Activated T-cell treated with anti-CD3 and anti-CD28 coated beads, Interleukin-2, amount 50 U/mL, for 72 hours (primary cell): ENCODE measurements at places on chromosomes 5 and 9. TPM values are rescaled to one million over a fixed set of nuclear protein-coding genes. Genes with fewer than 3 reads are reported as not detected.
A peak's percentile ranks its signal among the peaks of the same experiment; 100 is the strongest.

AMACR gene
- total RNA-seq, result 6.7 TPM

GRCh38 chr5:54520940-54521339 lies 3.4 kb downstream of the SNX18 start:
- no peak for DNase-seq
- H3K4me3 ChIP-seq, result peak overlapping the region; percentile 76
- H3K27me3 ChIP-seq, result peaks cover 14% of the 10 kb centered on the region
- no peak overlapping the region for H3K27ac ChIP-seq

DNA sequence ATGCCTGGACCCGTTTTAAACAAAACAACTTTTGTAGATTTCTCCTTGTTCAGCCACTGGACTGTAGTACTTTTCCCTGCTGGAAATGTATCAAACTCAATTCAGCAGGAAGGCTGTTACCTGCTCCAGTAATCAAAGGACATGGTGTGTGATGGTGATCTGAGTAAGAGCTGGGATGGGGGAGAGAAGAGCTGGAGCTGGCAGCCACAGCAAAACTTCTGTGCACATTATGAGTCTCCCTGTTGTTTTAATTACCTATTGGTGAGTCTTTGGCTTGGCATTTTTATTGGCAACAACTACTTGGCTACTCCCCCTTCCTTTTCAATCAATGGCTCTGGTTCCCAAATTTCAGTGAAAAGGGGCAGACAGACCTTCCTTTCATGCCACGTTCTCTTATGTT lies 9.7 kb downstream of the NREP start:
- no peak overlapping the region for H3K4me3 ChIP-seq
- H3K4me1 ChIP-seq, result peaks cover 35% of the 10 kb centered on the region
- H3K27me3 ChIP-seq, result no peaks in the 10 kb centered on the region
- no peaks in the 10 kb centered on the region for H3K36me3 ChIP-seq
- no peak overlapping the region for H3K27ac ChIP-seq

DNA sequence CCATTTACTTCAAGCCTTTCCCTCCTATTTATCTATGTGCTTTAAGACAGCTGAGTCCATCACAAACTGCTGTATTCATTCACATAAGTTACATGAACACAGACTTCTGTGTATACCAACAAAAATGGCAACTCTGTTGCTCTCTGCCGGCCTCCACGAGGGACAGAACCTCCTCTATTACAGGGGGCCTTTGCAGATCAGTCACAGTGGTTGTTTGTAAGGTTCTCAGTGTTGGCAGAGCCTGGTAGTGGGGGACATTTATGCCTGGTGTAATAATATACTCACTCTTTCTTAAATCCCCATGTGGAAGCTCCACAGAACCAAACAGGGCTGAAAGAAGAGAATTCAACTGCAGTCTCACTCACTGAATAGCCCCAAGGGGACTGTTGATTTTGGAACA lies 76.5 kb downstream of the SLC1A1 start:
- H3K27ac ChIP-seq, result no peak overlapping the region
- no peak overlapping the region for H3K4me3 ChIP-seq
- no peaks in the 10 kb centered on the region for H3K36me3 ChIP-seq

GRCh38 chr5:88502179-88503040 lies 233.8 kb upstream of the TMEM161B start:
- peak; percentile 11 for DNase-seq
- H3K27me3 ChIP-seq, result peaks cover 4% of the 10 kb centered on the region
- H3K4me1 ChIP-seq, result peaks cover 21% of the 10 kb centered on the region
- peak overlapping the region; percentile 98 for H3K27ac ChIP-seq
- peak overlapping the region; percentile 83 for H3K4me3 ChIP-seq

- H3K4me3 ChIP-seq, result peak overlapping the region; percentile 70
- peak overlapping the region; percentile 88 for H3K27ac ChIP-seq
- H3K4me1 ChIP-seq, result peaks cover 64% of the 10 kb centered on the region
- DNase-seq, result peak; percentile 74
Observed at GRCh38 chr9:129860653-129861446, 25.6 kb downstream of the USP20 start.
